Lower leg skin (tissue), 4 donors: ENCODE measurements at places on chromosomes 12 and 14. TPM values are rescaled to one million over a fixed set of nuclear protein-coding genes. Genes with fewer than 3 reads are reported as not detected.

The JDP2 gene
- 31.7 TPM for total RNA-seq

The PTPN21 gene
- 58.4 TPM for total RNA-seq

DNA sequence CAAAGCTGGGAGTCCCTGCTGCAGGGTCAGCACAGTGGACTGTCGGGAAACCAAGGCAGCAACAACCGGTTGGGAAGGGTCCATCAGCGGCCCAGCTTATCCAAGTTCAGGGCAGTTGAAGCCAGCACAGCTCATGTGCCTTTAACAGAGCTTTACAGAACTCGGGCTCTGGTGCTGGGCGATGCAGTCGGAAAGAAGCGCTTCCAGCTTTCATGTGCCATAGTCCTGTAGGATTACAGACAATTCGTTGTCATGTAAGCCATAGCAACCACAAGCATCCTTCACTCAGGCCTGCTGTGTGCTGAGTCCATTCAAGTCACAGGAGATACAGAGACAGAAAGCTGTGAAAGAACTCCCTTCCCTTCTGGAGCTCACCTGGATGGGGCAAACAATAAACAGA is 3.5 kb upstream of the FAM181A start:
- no peak for DNase-seq

- peak; percentile 92 for DNase-seq
Observed at GRCh38 chr12:121802843-121803698, 738 bp upstream of the SETD1B start.

GRCh38 chr14:68608574-68608962 is 184.3 kb downstream of the ZFP36L1 start:
- no peak for DNase-seq

GRCh38 chr12:49227713-49228112 is 37.2 kb upstream of the TUBA1C start:
- DNase-seq, result no peak
